RCC 7860 (cell line): ENCODE measurements at places on chromosomes 3 and 15.

DNA sequence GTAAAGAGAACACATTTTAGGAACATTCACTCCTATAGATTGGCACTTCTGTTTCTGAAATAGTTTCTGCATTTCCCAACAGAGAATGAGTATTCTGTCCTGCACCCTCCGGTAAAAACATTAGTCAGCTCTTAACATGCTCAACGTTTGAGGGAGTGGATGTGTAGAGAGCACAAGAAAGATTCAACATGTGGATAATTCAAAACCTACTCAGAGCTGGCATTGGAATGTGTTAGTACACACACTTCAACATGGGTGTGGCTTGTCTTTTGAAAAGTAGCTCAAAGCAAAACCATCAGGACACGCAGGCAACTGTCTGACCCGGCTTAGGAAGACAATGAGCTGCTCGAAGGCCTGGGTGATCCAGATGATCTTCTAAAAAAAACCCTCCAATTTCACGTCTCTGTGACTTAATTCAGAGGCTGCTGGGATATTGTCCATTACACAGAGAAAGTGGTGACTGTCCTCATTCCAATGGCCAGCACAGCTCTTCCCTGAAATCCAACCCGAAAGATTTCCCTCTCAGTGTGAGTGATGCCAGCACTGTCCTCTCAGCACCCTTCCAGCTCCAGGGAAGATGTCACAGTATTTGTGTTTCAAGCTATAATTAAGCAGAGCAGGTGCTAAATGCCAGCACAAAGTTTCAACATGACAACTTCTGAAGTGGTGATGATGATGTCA is 18.1 kb downstream of the FBN1 start:
- DNase-seq, result no peak

- DNase-seq, result no peak
Observed at GRCh38 chr15:93041159-93041547, 47.9 kb downstream of the RGMA start.

DNA sequence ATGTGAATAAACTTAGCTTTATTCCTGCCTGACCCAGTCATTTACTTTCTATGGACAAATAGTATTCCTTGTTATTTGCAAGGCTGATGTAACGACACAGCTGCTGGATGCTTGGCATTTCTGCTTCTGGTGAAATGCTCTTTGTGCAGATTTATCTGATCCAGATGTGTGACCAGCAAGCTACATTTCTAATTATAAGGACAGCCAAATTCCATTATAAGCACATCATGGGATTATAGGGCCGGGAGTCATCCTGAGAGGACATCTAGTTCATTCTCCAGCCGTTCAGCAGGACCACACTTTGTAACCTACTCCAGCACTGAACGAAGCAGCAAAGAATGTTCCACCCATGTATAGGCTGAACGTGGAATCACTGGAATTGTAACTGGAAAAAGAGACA is 42.9 kb downstream of the FNDC3B start:
- DNase-seq, result no peak

DNA sequence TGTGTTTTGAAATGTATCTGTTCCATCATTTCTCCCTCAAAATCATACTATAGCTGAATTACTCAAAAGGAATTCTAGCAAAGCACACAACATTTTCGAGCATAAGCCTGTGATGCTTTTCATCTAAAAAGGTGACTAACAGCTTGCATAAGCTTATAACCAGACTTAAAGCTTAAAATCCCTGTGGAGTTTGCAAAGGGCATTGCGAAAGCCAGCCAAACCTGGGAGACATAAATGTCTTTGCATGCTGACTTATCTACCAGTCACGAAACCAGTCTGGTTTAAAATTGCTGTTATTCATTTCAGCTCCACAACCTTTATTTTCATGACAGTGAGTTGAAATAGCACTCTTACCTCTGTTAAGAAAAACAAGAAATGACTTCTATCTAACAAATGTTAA is 35.6 kb upstream of the LIPC start:
- DNase-seq, result peak; percentile 44
